ENCODE measurements at places on chromosomes 6 and 20. TPM values are rescaled to one million over a fixed set of nuclear protein-coding genes. Genes with fewer than 3 reads are reported as not detected.

DNA sequence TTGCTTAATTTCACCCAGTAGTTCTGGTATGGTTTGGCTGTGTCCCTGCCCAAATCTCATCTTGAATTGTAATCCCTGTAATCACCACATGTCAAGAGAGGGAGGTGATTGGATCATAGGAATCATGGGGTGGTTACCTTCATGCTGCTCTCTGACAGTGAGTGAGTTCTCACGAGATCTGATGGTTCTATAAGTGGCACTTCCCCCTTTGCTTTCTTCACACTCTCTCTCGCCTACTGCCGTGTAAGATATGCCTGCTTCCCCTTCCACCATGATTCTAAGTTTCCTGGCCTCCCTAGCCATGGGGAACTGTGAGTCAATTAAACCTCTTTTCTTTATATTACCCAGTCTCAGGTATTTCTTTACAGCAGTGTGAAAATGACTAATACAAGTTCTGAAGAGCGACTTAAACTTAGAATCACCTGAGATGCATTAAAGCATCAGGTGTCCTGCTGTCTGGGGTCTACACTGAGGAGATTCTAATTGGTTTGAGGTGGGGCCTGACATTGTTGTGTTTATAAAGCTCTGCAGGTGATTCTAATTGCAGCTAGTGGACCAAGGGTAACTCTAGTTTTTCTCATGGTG lies 82.1 kb upstream of the DTNBP1 start:
- DNase-seq, result no peak

GRCh38 chr6:139647016-139647415 lies 272.6 kb upstream of the CITED2 start:
- DNase-seq, result no peak

GRCh38 chr6:99789767-99790166 lies 183.1 kb downstream of the PRDM13 start:
- no peak for DNase-seq

- no peak for DNase-seq
Observed at GRCh38 chr20:38049800-38050199, 16.3 kb downstream of the RPRD1B start.

Gene POM121L2
- not detected for total RNA-seq

Gene BPIFB4
- not detected for total RNA-seq

Gene PI16
- total RNA-seq, result 2.9 TPM

GRCh38 chr6:46882645-46883044 lies 39.1 kb downstream of the ADGRF5 start:
- no peak for DNase-seq

Gene RING1
- 16.5 TPM for total RNA-seq

Gene SAPCD1
- not detected for total RNA-seq

- DNase-seq, result no peak
Observed at GRCh38 chr6:18253635-18254034, 10.7 kb downstream of the DEK start.

Gene SYCP2L
- 22.1 TPM for total RNA-seq

Gene DAAM2
- 53.2 TPM for total RNA-seq

DNA sequence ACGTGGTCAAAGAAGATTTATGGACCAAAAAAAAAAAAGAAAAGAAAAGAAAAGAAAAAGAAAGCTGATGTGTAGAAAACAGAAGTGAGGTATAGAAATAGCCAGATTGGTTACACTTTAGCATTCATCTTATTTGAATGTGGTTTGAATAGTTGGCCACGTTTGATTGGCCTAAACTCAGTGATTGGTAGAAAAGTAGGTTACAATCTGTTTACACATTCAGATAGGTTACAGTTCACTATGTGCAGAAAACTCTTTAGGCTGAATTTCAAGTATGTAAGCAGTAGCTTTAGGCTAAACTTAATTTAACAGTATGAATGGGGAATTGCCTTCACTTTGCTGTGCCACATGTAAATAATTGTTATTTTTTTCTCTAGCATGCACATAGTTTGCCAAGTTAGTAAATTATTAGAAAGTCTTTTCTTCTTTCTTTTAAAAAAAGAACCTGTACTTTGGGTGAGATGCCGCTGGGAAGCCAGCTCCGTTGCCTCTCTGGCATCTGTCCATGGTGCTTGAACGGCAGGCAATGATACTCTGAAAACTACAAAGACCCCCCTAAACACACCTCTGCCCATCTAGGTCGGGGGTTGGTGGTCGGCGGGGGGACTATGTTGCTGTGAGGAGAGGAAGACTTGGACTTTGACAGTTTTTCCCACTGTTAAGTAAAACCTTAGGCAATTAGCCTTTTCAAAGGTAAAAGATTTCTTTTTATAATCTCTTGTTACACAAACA lies 173.0 kb downstream of the AIG1 start:
- no peak for DNase-seq

- DNase-seq, result no peak
Observed at GRCh38 chr6:154219250-154219649, 137.4 kb downstream of the IPCEF1 start.

DNA sequence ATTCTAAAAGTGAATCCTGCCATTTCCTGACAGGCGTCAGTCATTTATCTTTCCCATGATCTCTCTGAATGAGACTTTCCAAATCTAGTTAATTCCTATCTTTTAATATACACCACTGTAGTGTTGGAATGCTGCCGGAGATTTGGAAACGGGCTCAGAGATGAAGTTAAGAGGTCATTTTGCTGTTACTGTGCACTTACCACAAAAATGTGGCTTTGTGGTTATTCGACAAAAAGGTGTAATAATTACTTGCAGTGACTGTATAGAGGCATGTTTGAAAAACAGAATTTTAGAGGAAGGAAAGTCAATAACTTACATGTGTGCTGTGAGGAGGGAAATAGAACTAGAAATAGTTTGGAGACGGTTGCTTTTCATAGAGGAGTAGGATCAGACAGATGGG lies 460.2 kb upstream of the BTBD3 start:
- no peak for DNase-seq

Gene GGTLC1
- not detected for total RNA-seq

GRCh38 chr6:20306491-20306890 lies 94.2 kb upstream of the MBOAT1 start:
- DNase-seq, result no peak

- no peak for DNase-seq
Observed at GRCh38 chr20:14235355-14235754, 102.1 kb downstream of the FLRT3 start.

DNA sequence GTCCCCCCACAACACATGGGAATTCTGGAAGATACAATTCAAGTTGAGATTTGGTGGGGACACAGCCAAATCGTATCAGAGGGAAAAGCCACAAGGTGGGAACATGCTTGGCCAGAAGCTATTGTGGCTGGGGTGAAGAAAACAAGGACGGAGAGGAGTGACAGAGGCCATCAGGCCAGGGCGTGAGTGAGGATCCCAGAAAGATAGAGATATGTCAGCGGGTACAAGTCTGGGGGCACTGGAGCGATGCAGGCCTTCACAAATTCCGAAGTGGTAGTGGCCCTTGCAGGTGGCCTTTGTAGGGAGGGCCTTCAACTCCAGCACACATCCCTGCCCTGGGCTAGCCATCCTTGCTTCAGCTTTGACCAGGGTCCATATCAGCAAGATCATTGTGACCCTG lies 159.1 kb downstream of the BCAS1 start:
- no peak for DNase-seq

GRCh38 chr6:126123226-126123625 lies 136.9 kb downstream of the TRMT11 start:
- DNase-seq, result no peak

GRCh38 chr6:38378801-38379200 lies 260.9 kb downstream of the BTBD9 start:
- DNase-seq, result no peak

DNA sequence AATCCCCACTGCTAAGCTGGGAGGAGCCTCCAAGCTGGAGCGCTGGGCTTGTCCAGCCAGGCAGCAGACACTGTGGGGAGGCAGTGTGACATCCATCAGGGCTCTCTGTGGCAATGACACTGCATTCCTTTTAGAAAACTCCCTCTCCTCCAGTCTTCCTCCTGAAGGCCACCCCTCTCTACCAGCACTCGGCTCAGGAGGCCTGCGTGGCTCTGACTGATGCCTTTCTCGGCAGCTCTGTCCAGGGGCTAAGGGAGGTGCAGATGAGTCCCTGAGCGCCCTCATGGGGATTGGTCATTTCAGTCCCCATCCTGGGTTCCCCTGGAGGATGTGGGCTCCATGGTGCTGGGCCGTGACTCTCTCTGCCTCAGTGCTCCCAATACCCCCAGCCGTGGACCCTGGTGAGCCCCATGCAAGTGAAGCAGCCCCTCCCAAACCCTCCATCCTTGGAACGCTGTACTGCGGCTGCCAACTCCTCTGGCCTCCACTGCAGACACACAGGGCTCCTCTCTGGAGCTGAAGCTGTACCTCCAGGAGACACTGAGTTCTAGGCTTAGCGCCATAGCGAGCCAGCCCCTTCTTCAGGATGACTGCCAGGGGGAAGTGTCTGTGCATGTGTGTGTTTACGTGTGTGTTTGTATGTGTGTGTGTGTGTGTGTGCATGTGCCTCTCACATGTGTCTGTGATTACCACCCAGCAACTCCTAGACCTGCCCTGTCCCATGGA lies 209.6 kb downstream of the ERMARD start:
- DNase-seq, result peak; percentile 59

Gene ZNF165
- total RNA-seq, result 0.99 TPM

DNA sequence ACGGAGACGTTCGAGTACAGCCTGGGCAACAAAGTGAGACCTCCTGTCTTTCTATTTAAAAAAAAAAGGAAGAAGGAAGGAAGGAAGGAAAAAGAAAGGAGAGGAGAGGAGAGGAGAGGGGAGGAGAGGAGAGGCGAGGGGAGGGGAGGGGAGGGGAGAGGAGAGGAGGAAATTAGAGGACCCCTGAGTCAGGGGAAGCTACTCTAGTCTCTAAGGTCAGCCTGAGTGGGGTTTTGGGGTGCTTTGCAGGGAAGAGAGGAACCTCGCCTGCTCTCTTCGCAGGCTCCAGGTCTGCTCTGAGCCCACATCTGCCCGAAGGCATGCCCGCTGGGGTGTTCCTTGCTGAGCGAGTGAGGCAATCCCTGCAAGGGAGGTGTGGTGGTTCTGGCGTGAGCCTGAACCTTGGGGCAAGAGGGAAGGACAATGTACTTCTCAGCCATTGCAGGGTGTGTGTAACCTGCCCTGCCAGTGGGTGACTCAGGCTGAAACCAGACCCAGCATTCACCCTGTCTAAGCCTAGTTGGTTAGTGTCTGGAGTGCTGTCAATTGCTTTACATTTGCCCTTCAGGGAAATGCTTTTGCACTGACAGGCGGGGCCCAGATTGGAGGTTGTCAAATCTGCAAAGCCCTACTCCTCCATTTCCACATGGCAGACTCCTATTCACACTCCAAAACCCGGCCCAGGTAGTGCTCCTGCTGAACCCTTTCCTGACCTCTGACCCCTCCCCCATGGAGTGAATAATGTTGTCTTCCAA lies 15.3 kb upstream of the MMP9 start:
- DNase-seq, result peak; percentile 45

GRCh38 chr6:90080876-90081481 lies 186.7 kb downstream of the GJA10 start:
- no peak for DNase-seq

Gene CALHM6
- 1.3 TPM for total RNA-seq

- peak; percentile 70 for DNase-seq
Observed at GRCh38 chr6:57267586-57268293, 45.6 kb upstream of the RAB23 start.

DNA sequence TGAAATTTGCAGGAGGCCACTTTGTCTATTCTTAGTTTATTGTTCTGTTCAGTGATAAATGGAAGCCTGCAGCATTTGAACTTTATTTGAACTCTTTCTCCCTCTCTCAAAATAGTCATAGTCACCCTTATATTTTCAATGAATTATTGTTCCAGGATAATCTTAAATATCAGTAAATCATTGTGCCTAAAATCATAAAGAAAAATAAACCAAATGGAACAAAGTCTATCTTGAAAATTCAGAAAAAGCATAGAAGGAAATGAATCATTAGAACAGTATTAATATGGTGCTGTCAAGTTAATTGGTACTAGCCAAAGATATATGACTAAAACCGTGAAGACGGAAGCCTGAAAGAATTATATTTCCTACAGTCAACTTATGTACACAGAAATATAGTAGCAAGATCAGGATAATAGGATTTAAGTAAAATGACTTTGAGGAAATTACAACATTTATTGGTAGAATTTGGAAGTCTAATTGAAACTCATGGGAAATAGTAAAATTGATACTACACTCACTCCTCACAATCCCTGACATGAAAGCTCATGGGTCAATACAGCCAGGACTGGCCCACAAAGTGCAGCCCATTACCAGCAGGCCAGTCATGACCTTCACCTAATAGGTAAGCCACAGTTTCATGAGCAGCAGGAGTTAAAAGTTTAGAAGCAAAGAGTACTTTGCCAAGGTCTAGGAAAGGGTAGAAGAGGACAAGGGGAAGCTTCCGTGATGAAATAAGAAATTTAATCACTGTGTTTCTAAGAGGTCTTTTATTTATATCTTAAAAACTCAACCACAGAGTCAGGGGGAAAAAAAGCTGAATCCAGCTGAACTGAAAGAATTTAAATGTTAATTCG lies 119.9 kb upstream of the ENPP5 start:
- DNase-seq, result no peak

DNA sequence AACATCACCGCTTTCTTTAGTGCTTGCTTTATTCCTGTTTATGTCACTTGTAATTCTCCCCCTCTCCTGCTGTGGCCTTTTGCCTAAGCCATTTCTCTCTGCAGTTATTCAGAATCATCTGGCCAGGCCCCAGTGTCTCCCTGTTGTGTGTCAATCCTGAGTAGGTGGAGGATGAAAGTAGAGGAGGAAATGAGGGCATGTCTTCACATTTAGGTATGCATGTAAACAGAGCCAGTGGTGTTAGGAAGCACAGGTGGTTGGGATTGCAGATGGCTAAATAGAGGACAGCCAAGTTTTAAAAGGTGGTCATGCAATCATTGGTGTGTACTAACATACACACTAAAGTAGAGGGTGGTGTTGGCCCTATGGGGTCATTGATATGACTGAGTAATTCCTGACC lies 5.2 kb downstream of the PRSS35 start:
- DNase-seq, result no peak

DNA sequence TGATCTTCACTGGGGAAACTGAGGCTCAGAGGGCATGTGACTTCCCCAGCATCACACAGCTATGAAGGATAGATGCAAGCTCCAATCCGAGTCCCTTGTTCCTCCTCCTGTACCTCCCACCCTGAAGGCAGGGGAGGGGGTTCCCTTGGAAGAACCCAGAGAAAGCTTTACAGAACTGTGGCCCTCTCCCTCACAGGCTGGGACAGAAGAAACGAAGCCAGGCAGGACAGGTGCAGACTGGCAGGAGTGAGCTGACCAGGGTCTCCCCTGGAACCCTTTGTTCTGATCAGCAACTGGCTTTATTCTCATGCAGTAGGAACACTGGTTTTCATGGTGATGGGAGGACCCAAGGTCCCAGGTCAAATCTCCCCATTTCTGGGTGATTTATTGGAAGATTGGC lies 90.2 kb downstream of the TMEM242 start:
- DNase-seq, result peak; percentile 20
